ENCODE measurements at places on chromosomes 11 and 22.

DNA sequence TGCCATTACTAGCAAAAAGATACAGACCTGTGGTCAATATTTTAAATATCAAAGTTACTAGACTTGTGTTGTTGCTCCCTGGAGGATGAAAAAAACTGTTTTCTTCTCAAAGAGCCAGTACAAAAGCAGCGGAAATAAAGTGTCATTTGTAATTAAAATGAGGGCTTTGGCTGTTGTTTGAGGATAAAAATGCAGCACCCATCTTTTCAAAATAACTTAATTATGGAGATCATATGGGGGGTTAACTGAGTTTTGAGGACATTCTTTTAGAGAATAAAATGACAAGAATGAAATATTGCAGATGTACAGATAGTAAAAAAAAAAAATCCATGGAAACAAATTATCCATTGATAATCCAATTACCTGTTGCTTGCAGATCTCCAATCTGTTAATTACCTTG is 1484.4 kb downstream of the LRRC4C start:
- no peak for DNase-seq

DNA sequence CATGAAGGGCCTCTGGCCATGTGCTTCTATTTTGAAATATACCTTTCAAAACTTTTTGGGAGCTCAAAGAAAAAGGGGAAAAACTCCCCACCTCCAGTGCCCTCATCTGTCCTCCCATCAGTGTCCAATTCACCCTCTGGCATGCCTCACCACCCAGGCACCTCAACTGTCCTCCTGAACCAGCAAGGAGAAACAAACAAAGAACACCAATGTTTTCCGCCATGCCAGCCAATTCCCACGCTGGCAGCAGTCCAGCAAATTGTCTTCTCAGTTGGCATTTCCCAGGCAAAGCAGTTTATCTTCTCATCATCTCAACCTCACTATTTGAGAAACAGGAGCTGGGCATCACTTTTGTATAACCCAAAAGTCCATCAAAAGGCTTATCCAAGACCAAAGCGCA is 496.9 kb downstream of the SOX6 start:
- no peak for DNase-seq

- DNase-seq = no peak
Observed at GRCh38 chr11:86097980-86098379, 29.1 kb upstream of the PICALM start.

GRCh38 chr22:28716686-28717085 is 24.9 kb downstream of the CHEK2 start:
- no peak for DNase-seq

GRCh38 chr22:45627489-45628233 is 44.0 kb upstream of the ATXN10 start:
- DNase-seq = no peak
